Cortex of kidney (tissue), 1 donor: ENCODE measurements at places on chromosomes 7 and 10.

DNA sequence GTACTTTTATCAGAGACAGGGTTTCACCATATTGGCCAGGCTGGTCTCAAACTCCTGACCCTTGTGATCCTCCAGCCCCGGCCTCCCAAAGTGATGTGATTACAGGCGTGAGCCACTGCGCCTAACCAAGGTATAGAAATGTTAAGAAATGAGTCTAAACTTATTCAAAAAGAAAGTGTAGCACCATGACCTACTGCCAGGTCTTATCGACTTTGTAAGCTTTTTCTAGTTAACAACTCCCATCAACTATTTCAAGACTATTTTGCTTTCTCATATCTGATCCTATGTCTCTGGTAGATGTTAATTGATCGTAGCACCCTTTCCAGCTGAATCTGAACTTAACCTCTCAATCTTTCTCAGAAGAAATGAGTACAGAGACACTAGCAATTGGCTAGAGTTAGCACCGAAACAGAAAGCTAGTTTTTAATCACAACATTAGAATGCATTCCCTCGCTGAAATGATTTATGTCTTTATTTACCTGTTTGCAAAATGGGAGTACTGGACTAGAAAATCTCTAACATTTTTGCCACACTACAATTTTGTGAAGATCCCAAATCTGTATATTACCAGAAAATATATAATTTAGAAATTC is 114.0 kb upstream of the HGF start:
- DNase-seq = no peak

GRCh38 chr10:9147475-9147874 is 1093.0 kb downstream of the GATA3 start:
- no peak for DNase-seq

- DNase-seq = no peak
Observed at GRCh38 chr10:122671355-122671754, 28.3 kb downstream of the C10orf120 start.

- DNase-seq = no peak
Observed at GRCh38 chr10:125661941-125662515, 20.9 kb downstream of the TEX36 start.

- no peak for DNase-seq
Observed at GRCh38 chr7:50306494-50307367, 2.2 kb downstream of the IKZF1 start.

DNA sequence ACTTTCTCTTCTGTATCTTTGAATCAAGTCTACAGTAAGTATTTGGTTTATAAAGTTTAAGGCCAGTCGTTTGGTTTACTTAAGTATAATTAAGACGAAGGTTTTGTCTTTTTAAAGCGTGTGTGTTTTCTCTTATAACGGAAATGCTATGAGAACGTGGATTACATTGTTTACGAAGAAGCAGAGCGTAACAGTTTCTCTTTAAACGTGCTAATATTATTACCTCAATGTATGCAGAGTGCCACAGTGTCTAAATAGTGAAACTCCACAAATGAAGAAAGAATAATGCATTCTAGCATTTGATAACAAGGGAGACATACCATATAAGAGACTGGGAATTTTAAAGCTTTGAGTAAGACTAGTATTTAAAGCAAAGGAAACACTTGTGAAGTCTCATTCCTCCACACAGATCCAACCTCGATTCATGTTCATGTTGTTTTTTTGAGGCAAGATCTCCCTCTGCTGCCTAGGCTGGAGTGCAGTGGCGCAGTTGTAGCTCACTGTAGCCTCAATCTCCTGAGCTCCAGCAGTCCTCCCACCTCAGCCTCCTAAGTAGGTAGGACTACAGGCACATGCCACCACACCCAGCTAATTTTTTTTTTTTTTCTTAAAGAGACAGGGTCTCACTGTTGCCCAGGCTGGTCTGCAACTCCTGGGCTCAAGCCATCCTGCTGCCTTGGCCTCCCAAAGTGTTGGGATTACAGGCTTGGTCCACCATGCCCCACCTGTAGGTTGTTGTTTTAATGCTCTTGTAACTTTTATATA is 75.1 kb downstream of the ANKRD61 start:
- no peak for DNase-seq

DNA sequence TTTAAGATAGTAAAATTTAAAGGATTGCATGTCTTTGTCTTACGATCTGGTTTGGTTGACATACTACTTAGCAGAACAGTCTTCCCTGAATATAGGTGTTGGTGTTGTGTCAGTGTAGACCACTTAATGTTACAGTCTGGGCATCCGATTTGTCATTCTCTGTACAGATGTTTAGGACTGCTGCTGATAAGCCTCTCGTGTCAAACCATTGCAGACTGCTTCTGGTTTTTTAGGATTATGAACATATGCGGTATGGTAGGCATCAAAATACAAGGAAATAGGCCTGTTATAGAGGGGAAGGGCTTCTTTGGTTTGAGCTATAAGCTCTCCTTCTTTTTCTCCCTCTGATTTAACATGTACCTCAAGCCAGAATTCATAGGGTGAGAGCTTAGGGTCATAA is 7.4 kb downstream of the CYP3A43 start:
- no peak for DNase-seq

- DNase-seq = no peak
Observed at GRCh38 chr7:94529516-94529915, 19.9 kb downstream of the CASD1 start.

DNA sequence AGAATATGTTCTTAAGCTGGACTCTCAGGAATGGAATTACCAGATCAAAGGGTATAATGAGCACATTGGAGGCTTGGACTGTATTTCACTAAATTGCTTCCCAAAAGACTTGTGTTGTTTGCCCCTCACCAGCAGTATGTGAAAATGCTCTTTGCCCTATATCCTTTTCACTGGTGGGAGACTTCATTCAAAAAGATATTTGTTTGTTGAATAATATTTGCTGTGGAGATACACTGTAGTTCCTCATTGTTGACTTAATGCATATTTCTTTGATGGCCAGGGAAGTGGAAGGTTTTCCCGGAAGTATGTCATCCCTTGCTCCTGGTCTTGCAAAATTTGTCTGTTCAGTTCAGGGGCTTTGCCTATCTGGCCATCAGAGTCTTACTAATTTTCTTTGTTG is 19.4 kb downstream of the GSTO2 start:
- no peak for DNase-seq

DNA sequence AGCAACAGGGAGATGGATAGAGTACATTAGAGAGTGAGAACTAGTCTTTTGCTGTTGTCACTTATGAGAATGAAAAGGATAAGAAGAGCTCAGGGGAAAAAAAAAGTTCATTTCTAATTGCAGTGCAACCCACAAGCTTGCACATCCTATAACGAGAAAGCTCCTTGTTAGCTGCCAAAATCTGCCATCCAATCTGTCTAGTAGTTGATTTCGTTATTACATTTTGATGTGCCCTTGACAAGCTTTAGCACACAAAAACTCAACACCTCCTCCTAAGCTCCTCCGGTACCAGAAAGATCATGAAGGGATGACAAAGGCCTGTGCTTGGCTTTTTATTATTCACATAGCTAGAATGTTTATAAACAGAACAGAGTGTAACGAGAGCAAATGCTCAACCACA is 519.4 kb downstream of the SUGCT start:
- no peak for DNase-seq

GRCh38 chr7:34333925-34334324 is 324.1 kb upstream of the NPSR1 start:
- no peak for DNase-seq

- DNase-seq = no peak
Observed at GRCh38 chr7:149209518-149210269, 14.3 kb downstream of the ZNF282 start.

GRCh38 chr10:63915240-63915639 is 394.0 kb downstream of the REEP3 start:
- no peak for DNase-seq
